ENCODE measurements at places on chromosomes 2 and 18. TPM values are rescaled to one million over a fixed set of nuclear protein-coding genes. Genes with fewer than 3 reads are reported as not detected.

The ITGA4 gene
- 28.1 TPM for polyA plus RNA-seq

The FAP gene
- polyA plus RNA-seq, result 5.5 TPM

The ASAP2 gene
- 53.4 TPM for polyA plus RNA-seq

The C18orf32 gene
- 24.4 TPM for polyA plus RNA-seq

The MOGAT1 gene
- not detected for polyA plus RNA-seq

The GPR155 gene
- polyA plus RNA-seq, result 10.4 TPM

The ATOH8 gene
- 13.0 TPM for polyA plus RNA-seq

The MROH2A gene
- polyA plus RNA-seq, result not detected

Measured in renal pelvis (tissue), 12 donors.